ENCODE measurements at places on chromosomes 6 and 20. TPM values are rescaled to one million over a fixed set of nuclear protein-coding genes. Genes with fewer than 3 reads are reported as not detected.

AIF1 gene
- 67.8 TPM for total RNA-seq

HACE1 gene
- total RNA-seq: 10.1 TPM

NCOA3 gene
- total RNA-seq: 29.8 TPM

SLC22A7 gene
- not detected for total RNA-seq

- no peak for DNase-seq
Measured at GRCh38 chr20:58135441-58136148, 92.9 kb downstream of the ANKRD60 start.

DNA sequence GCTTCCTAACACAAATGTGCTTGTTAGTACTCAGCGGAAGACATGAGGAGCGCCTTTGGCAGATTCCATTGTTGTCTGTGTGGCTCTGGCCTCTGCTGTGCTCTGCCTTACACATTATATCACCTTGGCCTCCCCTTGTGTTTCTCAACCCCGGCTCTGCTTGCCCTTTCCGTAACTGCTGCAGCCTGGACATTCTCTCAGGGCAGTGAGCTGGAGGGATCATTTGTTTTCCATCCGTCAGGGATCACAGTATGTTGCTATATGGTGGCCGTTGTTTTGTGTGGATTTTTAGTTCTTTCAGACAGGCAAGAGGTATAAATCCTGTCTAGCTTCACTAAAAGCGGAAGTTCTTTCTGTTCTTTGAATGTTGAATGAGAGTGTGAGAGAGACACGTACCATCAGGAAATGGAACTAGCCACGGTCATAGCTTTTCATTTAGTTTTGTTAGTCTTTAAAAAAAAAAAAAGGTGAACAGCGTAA lies 175.1 kb downstream of the JARID2 start:
- DNase-seq: no peak

DNA sequence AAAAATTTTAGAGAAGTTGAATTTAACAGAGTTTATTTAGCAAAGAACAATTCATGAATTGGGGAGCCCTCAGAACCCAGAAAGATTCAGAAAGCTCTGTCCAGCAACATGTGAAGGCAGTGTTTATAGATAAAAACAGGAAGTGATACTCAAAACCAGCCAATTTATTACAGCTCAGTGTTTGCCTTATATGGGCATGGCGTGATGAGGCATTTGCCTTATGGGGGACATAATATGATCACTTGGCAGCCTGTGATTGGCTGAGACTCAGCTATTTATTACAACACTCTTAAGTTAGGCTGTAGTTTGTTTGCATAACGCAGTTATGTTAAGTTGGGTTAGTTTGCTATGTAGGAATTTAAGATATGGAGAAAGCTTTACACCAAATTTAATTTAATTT lies 11.5 kb downstream of the HLA-DPA1 start:
- no peak for DNase-seq

DNA sequence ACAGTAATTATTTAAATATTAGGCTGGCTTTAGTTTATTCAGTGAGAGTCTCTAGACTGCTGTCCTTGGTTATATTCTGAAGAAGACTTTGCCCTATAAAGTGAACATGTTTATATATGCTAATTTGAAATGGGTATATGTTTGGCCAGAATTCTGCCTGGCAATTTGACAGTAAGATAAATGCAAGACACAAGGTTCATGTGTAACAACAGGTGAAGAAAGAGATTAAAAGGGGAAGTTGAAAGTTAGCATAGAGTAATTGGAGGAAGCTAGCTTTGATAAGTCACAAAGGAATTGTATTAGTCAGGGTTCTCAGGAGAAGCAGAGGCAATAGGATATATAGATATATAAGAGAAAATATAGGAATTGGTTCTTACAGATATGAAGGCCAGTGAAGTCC lies 191.4 kb downstream of the CENPW start:
- DNase-seq: no peak

- peak; percentile 85 for DNase-seq
Measured at GRCh38 chr6:34196116-34196832, 40.4 kb upstream of the HMGA1 start.

GRCh38 chr6:105676857-105677256 lies 274.0 kb upstream of the PREP start:
- DNase-seq: no peak
